Urinary bladder (tissue), 4 donors: ENCODE measurements at places on chromosomes 7 and 10. TPM values are rescaled to one million over a fixed set of nuclear protein-coding genes. Genes with fewer than 3 reads are reported as not detected.

NRF1 gene
- polyA plus RNA-seq = 12.8 TPM

DNA sequence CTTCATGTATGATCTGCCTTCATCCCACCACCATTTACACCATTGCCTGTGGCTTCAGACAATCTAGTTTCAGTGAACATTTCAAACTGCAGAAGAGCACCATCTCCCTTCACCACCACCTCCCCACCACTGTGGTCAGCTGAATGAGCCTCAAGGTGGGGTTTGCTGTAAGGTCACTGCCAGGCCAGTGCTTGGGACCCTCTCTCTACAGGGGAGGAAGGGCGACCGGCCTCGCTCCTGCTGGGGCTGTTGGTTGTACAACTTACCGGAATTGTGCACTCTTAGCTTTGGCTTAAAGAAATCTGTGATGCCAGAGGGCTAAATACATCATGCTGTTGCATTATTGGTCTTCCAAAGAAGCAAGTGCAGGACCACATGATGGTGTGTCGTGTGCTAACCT lies 26.6 kb downstream of the PFKP start:
- no peak for DNase-seq

DPP6 gene
- polyA plus RNA-seq = 1.2 TPM

- DNase-seq = no peak
These were observed 323.4 kb downstream of the PARD3 start for GRCh38 chr10:34491678-34492077.

COL17A1 gene
- 9.3 TPM for polyA plus RNA-seq

DNA sequence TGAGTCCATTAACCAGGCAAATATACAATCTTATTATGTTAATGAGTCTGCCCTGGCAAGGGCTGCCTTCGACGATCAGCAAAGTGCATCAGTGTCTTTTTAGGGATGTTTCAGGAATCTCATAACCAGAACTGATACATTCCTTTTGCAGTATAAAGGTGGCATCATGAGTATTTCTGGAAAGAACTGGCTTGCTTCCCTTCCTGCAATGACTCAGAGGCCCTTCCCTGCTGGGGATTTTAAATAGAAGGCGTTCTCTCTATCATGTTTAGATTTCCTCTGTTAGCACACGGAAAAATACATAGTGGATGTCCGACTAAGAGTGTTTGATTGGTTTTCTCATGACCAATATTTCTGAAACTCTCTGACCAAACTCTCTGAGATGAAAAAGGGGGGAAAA lies 1.8 kb downstream of the NPS start:
- DNase-seq = no peak

GRCh38 chr10:85995791-85996190 lies 370.8 kb downstream of the GRID1 start:
- no peak for DNase-seq

GRCh38 chr10:36188461-36188860 lies 546.4 kb upstream of the FZD8 start:
- DNase-seq = no peak
